ENCODE measurements at places on chromosomes 3 and 15.

- DNase-seq, result no peak
Observed at GRCh38 chr3:35757991-35758757, 118.8 kb downstream of the ARPP21 start.

- DNase-seq, result no peak
Observed at GRCh38 chr3:172268425-172268824, 179.8 kb downstream of the GHSR start.

- no peak for DNase-seq
Observed at GRCh38 chr3:19046440-19046839, 101.9 kb upstream of the KCNH8 start.

- no peak for DNase-seq
Observed at GRCh38 chr15:75947092-75947491, 43.4 kb downstream of the FBXO22 start.

GRCh38 chr3:59839810-59840515, 790.1 kb upstream of the CFAP20DC start:
- no peak for DNase-seq

- no peak for DNase-seq
Observed at GRCh38 chr3:135755330-135756105, 210.0 kb upstream of the PPP2R3A start.

DNA sequence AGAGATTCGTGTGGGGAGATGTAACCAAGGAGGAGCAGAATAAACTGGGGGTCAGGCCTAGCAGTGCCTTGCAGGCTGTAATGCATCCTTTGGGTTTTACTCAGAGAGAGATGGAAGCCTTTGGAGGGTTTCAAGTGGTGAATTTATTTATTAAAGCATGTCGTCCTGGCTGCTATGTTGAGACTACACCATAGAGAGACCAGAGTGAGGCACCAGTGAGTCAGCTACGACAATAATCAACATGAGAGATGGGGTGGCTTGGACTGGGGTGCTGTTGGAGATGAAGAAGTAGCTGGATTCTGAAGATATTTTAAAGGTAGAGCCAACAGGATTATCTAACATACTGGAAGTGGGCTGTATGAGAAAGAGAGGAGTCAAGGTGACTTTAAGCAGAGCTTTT, 335.3 kb upstream of the ARHGEF26 start:
- DNase-seq, result no peak

GRCh38 chr15:86629409-86630356, 550.0 kb downstream of the AGBL1 start:
- no peak for DNase-seq

GRCh38 chr3:152460936-152461335, 192.2 kb downstream of the MBNL1 start:
- DNase-seq, result no peak

DNA sequence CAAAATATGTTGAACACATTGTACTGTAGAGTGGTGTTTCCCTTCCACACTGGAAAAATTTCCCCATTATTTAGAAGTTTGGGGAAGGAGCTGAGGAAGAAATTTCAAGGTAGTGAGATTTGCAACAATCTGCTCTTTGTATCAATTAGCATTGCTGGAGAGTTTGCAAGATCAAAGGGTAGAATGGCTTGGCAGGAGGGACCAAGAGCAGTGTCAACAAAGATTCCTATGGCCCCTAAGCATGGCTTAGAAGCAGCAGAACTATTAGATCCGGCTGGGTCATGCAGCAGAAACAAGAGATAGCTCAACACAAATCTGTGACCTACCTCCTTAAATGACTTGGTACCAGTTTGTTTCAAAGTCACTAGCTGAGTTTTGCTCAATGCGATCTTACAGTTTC, 175.0 kb downstream of the C3orf38 start:
- DNase-seq, result no peak

DNA sequence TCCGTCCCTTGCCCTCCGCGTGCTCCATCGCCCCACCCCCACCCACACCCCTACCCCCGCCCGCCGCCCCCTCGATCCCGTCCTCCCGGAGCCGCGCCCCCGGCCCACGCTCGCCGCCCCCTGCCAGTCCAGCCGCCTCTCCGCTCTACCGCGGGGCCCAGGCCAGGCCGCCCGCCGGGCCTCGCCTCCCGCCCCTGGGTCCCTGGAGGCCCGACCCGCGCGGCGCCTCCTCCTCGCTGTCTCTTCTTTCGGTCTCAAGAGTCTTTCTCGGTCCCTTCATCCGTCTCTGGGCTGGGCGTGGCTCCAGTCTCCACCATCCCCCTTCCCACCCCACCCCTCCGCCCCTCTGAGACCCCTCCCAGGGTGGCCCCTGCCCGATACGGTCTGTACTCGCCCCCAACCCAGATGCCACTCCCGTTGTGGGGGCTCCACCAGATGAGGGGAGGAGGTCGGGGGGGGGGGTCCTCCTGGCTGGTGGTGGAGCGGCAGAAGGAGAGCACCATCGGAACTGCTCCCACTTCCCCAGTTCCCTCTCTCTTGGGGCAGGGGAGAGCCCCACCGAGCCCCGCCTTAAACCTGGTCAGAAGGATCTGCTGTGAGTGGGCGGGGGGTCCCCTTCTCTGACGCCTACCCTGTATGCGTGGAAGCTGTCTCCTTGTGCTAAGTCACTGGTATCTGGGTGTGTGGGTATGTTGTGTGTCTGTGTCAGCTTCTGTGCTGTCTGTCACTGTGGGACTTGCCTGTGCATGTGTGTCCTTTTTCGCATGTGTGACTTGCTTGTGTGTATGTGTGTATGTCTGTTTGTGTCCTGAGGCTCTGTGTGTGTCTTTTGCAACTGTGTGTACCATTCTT, 1.0 kb downstream of the PRKCD start:
- DNase-seq, result peak; percentile 8

- DNase-seq, result no peak
Observed at GRCh38 chr15:94272251-94272898, 41.0 kb downstream of the MCTP2 start.

- DNase-seq, result no peak
Observed at GRCh38 chr3:156323466-156323865, 203.1 kb downstream of the KCNAB1 start.

- DNase-seq, result no peak
Observed at GRCh38 chr3:101270149-101270548, 50.2 kb downstream of the IMPG2 start.

DNA sequence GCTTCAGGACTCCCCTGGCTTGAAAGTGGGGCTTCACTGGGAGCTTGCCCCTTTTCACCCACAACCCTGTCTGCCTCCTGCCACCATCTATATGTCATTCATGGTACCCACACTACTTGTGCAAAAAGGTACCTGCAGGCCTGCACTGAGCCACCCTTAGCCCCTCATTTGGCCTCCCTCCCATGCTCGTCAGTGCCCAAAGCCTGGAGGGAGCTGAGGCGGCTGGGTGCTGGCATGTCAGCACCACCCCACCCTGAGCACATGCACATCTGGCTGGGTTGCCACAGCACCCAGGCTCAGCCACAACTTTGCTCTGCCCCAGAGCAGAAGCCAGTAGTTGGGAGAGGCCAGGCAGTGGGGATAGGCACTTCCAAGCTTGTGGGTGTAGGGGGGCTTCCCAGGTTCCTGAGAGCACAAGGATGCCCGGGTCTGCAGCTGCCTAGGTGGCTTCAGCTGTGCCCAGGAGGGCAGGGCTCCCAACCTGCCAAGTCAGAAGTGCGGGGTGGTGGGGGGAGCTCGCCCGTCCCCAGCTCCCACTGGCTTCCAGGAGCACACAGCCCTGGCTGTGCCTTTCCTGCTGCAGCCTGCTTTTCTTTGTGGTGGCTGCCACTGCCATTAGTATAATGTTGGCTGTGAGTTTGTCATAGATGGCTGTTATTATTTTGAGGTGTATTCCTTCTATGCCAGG, 1054.6 kb upstream of the EPHA6 start:
- no peak for DNase-seq

DNA sequence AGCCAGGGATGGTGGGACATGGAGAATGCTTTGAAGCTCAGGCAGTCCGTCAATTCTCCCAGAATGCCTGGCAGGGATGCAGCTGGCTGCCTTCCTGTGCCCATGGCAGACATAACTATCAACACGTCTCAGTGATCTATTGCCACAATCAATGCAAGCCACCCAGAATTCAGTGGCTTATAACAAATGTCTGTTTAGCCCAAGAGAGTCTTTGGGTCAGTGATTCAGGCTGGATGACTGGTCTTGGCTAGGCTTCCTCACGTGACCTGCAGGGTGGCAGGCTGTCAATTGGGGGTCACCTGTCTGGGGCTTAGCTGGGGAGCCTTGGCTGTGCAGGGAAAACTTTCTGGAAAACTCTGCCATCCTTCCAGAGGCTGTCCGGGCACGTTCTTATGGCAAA, 213.1 kb upstream of the LRRFIP2 start:
- no peak for DNase-seq

- no peak for DNase-seq
Observed at GRCh38 chr3:877001-877400, 215.8 kb upstream of the CNTN6 start.

GRCh38 chr3:113514265-113514769, 639 bp downstream of the SPICE1 start:
- DNase-seq, result no peak

DNA sequence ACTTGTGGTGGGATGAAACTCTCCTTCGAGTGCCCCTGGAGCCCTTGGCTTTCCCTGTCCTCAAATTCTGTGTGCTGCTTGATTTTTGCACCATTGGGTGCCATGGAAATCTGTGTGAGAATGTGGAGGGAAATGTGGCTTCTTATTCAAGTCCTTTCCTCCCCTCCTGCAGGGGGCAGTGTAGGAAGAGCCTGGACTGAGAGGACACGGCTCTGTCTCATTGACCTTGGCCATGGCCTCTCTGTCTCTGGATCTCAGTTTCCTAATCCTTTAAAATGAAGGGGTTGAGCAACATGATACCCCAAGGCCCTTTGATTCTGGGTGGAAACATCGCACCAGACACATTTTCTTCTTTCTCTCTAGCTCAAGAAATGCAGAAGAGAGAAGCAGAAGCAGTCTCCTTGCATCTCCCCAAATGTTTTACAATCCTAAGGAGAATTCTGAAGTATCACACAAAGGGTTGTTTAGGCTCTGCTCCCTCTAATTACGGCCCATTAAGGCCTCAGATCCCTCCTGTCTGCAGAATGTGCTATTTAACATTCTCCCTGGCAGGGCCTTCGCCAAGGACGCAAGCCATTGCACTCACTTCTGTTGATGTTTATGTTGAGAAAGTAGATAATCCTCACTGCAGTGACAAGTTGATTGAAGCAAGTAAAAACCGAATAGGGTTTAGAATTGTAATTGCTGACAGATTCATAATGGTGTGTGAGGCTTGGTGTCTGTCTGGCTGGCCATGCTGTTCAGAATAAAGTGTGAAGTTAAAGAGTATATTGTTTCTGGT, 169.1 kb downstream of the TPRG1 start:
- DNase-seq, result no peak

GRCh38 chr3:4067893-4068292, 235.3 kb upstream of the SETMAR start:
- DNase-seq, result no peak

GRCh38 chr3:64798316-64798715, 110.5 kb upstream of the ADAMTS9 start:
- DNase-seq, result no peak

GRCh38 chr3:189041482-189042090, 130.2 kb upstream of the TPRG1 start:
- DNase-seq, result peak; percentile 39

DNA sequence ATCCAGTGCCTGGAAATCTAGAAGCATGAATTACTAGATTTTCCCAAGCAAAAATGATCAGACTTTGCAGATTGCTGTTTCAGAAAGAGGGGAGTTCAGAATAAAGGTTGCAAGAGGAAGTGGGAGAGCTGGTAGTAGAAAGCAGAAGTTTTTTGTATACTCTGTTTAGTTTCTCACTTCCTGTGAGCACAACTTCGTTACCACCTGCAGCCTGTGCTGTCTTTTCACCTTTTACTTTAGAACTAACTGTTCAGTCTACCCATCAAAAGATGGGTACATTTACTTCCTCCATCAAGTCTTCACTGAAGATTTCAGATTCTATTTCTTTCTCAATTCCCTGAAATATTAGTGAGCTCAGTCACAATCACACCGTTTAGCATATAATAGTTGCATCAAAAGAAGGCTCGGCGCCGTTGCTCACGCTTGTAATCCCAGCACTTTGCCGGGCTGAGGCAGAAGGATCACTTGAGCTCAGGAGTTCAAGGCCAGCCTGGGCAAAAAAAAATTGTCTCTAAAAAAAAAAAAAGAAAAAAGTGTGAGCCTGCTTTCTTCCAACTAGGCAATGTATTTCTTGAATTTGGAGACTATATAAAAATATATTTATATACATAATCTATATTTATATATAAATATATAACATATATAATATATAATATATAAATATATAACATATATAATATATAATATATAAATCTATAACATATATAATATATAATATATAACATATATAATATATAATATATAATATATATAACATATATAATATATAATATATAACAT, 1.8 kb upstream of the CEP97 start:
- no peak for DNase-seq

GRCh38 chr3:27927882-27928281, 205.8 kb upstream of the EOMES start:
- DNase-seq, result no peak

DNA sequence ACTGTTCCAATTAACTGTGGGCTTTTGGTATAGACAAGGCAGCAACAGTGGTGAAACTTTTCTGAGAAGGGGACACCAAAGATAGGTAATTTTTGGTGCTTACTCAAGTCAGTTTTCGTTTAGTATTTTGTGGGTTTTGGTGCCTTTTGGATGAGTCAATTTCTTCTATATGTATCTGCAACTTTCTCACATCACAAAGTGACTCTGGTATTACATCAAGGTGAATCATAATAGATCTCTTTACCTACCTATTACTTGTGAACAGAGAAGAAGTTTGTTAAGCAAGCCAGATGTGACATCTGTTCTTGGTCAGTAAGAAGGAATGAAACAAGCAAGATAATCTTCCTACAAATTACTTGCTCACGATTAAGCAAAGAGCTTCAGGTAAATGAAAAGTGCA, 732.4 kb upstream of the DPPA4 start:
- DNase-seq, result no peak

DNA sequence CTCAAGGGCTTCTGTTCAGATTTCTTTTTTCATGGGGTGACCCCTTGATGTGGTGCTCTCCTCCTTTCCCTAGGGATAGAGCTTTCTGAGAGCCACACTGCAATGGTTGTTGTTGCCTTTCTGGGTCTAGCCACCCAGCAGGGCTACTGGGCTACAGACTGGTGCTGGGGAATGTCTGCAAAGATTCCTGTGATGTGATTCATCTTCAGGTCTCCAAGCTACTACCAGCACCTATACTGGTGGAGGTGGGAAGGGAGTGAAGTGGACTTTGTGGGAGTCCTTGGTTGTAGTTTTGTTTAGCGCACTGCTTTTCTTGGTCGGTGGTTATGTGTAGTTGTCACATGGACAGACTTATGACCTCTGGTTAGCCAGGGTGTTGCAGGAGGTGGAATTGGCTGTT, 392.3 kb upstream of the CNTN6 start:
- no peak for DNase-seq

GRCh38 chr3:108513961-108514360, 3.6 kb upstream of the MYH15 start:
- no peak for DNase-seq

- no peak for DNase-seq
Observed at GRCh38 chr3:195251336-195252065, 19.5 kb downstream of the XXYLT1 start.

DNA sequence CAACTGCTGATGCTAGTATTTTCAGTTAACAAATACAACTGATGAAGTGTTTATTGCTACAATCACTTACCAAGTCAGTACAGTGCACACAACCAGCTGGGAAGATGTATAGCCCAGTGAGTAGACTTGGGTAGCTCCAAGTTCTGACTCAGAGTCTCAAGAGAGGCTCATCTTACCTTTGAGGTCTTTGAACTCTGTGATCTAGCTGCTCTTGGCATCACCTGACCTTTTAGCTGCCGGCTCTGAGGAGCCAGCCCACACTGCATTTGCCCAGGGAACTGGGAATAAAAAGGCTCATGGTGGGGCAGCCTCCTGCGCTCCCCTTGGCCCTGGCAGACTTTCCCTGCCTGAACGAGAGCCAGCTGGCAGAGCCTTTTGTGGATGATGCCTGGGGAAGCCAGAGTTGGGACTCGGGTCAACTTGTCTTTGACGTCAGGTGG, 82.6 kb downstream of the CEMIP start:
- no peak for DNase-seq
